ENCODE measurements at places on chromosomes 1 and 21. TPM values are rescaled to one million over a fixed set of nuclear protein-coding genes. Genes with fewer than 3 reads are reported as not detected.

The MMEL1 gene
- 0.81 TPM for total RNA-seq

The FCRLA gene
- total RNA-seq, result not detected

- no peak for DNase-seq
Measured at GRCh38 chr1:155219592-155220031, 11.1 kb downstream of the MTX1 start.

DNA sequence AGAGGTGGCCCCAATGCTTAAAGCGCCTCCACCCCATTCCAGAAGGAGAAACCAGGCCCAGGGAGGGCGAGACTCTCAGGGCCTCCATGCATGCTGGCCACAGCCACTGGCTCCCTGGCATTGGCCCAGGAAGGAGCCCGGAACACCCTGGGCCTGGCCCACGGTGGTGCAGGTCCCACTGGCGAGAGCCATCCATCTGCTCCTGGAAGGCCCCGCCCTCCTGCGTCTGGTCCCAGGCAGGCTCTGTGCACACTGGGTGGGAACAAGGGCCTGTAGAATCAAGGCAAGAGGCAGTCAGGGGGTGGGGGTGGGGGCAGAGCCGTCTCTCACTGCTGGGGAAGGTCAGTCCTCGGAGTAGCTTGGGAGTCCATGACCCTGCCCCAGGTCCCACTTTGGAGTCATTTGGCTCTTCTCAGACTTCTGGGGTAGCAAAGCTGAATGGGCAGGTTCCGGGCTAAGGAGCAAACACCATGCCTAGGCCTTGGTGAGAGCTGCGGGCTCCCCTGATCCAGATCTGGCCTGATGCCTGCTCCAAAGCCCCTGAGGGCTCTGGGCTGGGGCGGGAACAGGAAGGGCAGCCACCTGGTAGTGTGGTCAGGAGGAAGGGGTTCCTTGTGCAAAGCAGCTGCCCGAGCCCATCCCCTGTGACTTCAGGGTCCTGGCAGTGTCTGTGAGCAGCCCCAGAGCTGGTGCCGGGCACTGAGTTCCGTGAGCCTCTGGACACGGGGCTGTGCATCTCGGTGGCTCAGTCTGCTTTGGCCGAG is 107.0 kb upstream of the ARHGEF16 start:
- DNase-seq, result no peak

GRCh38 chr21:27114111-27114510 is 147.2 kb upstream of the ADAMTS5 start:
- DNase-seq, result no peak

DNA sequence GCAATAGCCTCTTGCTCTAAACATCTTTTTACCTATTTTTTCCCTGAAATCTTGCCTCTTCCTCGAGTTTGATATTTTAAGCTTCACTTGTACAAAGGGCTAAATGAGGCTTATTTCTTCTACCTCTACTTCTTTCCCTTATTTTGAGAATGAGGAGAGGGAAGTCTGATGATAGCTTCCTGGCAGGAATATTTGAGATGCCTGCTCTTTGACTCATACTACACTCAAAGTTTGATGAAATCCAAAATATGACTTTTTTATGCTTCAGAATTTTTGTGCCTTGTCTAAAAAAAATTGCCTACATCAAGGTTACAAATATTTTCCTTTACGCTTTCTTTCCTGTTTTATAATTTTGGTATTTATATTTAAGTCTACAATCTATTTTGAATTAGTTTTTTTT is 624.4 kb upstream of the PLXNA2 start:
- no peak for DNase-seq

- DNase-seq, result no peak
Measured at GRCh38 chr1:94989398-94989797, 62.5 kb upstream of the CNN3 start.

DNA sequence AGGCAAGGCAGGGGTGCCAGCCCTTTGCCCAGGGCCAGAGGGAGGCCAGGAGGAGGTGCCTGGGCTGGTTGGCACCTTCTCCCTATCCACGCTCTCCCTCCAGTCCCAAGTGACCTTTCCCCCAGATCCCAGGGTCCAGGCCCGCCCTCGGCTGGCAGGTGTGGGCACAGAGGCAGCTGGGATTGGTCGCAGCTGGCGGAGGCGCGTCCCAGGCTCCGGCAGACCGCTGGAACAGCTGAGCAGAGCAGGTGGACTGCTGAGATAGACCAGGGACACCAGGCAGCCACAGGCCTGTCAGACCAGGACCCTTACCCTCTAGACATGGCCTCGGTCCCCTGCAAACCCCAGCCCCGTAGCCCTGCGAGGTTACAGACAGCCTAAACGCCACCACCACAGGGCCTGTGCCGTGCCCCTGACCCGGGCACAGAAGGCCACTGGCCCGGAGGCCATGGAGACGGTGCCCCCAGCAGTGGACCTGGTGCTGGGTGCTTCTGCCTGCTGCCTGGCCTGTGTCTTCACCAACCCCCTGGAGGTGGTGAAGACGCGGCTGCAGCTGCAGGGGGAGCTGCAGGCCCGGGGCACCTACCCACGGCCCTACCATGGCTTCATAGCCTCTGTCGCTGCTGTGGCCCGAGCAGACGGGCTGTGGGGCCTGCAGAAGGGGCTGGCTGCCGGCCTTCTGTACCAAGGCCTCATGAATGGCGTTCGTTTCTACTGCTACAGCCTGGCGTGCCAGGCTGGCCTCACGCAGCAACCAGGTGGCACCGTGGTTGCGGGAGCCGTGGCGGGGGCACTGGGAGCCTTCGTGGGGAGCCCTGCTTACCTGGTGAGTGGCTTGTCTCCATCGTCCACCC is at the start of gene SLC25A34:
Gene SLC25A34 (plus strand): TSS at position 221 of the 854 bp plus-strand sequence. CDS start 228 bp downstream, at position 449.
- no peak for DNase-seq

Measured in natural killer cell treated with Interleukin-12 subunit alpha and Interleukin-12 subunit beta and Interleukin-15 and Interleukin-18, amount 100 ng/mL, for 72 hours (primary cell).